Stimulated activated CD8-positive, alpha-beta memory T cell treated with anti-CD3 and anti-CD28 coated beads, Interleukin-15, amount 100 ng/mL, for 48 hours (primary cell): ENCODE measurements at places on chromosomes 3 and 15.

DNA sequence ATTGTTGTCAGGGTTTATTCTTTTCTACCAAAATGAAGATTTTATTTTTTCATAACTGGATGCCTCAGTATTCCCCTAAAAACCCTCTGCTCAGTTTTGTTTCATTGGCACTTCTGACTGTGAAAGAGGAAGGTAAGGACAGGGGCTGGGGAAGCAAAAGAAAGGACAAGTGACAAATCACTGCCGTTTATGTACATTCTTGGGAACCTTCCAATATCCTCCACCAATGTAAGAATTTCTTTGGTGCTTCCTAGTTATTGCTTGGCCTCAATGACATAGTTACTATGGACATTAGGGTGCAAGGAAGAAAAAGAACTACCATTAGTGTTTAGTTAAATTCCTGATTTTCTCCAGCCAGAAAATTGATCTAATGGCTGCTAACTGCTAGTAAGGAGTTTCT is 131.0 kb upstream of the C15orf61 start:
- DNase-seq: no peak

DNA sequence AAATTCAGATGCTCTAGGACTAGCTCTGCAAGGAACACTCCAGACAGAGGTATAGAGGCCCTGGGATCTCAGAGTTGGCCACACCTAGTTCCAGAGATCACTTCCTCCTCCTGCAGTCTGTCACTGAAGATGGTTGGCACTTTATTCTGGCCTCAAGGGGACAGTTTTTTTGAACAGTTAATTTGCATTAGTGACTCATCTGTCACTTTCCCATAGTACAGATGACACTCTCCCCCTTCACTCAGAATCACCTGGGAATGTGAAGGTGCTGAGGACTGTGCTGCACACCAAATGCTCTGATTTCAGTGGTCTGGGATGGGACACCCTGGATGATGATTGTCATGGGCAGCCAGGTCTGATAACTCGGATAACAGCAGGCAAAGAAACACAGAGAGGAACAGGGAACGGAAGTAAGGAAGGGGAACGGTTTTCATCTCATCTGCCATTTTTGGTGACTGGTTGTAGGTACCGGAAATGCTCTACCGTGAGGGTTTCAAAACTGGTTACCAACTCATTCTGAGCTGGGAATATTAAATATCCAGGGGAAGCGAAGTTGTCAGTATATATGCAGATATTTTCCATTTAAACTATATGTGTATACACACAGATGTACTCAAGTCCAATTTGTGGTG is 232.5 kb upstream of the ST8SIA2 start:
- DNase-seq: no peak

GRCh38 chr3:141656771-141657170 is 81.3 kb upstream of the RNF7 start:
- DNase-seq: no peak

- DNase-seq: no peak
These were observed 70.8 kb downstream of the ADAMTS9 start for GRCh38 chr3:64616953-64617352.
